Activated CD8-positive, alpha-beta T cell treated with anti-CD3 and anti-CD28 coated beads for 36 hours (primary cell): ENCODE measurements at places on chromosomes 4 and X.

DNA sequence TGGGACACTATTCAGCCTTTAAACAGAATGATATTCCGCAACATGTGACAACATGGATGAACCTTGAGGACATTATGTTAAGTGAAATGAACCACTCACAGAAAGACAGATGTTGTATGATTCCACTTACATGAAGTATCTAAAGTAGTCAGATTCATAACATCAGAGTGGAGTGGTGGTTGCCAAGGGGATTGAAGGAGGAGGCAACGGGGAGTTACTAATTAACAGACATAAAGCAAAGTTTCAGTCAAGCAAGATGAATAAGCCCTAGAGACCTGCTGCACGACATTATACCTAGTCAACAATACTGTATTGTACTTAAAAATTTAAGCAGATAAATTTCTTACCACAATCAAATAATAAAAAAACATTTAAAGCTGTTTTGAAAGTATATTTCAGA is 105.0 kb upstream of the NR0B1 start:
- no peak for DNase-seq

DNA sequence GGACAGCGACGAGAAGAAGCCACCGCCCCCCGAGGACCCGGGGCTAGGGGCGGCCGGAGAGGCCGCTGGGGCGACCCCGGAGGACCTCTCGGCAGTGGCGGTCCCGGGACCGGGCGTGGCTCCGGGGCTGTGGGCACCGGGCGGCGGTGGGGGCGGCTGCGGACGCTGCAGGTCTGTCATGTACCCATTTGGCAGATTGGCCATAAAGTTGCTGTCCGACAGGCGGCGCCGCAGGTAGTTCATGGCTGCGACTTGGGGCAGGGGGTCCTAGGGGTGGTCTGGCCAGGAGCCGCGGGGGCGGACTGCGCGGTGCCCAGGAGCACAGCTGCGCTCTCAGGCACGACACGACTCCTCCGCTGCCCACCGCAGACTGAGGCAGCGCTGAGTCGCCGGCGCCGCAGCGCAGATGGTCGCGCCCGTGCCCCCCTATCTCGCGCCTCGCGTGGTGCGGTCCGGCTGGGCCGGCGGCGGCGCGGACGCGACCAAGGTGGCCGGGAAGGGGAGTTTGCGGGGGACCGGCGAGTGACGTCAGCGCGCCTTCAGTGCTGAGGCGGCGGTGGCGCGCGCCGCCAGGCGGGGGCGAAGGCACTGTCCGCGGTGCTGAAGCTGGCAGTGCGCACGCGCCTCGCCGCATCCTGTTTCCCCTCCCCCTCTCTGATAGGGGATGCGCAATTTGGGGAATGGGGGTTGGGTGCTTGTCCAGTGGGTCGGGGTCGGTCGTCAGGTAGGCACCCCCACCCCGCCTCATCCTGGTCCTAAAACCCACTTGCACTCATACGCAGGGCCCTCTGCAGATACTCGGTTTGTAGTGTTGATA is at the start of gene SYN1:
Gene SYN1, minus strand, starts transcription at position 372 of the 817 bp plus-strand sequence. Its CDS starts 129 bp downstream, at position 243.
- DNase-seq: peak; percentile 82

- DNase-seq: no peak
These were observed 127.8 kb downstream of the TSPAN5 start for GRCh38 chr4:98530572-98530971.

DNA sequence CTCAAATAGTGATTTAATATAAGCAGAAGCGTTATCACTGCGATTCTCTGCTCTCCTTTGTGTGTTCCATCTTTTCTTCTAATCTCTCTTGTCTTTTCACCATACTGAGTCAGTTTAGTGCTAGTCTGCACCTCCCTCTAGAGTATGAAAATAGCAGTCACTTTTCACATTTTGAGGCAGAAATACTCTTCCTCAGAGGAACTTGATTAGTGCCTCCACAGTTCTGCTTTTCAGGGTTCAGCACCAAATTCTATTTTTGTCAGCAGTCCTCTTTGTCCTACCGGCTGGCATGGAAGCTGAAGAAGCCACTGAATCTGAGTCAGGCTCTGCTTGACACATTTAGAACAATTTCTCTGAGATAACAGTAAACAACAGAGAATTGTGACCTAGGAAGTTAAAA is 49.7 kb upstream of the ANKRD17 start:
- DNase-seq: no peak

DNA sequence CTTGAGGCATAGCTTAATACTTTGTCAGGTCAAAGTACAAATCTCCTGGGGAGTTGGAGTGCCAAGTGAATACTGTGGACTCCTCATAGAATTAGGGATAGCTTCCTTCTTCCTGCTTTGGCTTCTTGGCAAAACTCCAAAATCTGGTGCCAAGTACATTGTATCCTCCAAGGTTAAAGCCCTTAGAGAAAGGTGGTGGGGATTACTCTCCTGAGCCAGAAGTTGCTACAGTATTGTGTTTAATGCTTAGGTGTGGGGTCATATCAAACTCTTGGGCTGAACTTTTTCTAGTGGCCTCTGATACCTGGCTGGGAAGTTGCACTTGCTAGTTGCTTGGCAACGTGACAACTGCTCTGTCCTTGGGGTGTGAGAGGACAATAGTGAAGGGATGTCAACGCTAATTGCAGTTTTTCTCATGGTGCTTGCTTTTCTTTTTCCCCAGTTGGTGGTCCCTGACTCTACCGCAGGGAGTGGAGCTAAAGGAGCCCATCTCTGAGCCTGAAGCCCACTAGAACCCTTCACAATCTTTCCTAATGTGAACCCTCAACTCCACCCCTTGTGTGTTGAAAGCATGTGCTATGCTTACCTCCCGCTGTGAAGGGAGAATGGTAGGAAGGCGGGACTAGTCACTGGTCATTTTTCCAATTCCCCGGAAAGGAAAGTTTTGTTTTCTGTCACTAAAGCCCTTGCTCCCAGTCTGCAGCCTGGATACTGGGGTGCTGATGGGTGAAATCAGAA is 35.5 kb downstream of the DLG3 start:
- no peak for DNase-seq

DNA sequence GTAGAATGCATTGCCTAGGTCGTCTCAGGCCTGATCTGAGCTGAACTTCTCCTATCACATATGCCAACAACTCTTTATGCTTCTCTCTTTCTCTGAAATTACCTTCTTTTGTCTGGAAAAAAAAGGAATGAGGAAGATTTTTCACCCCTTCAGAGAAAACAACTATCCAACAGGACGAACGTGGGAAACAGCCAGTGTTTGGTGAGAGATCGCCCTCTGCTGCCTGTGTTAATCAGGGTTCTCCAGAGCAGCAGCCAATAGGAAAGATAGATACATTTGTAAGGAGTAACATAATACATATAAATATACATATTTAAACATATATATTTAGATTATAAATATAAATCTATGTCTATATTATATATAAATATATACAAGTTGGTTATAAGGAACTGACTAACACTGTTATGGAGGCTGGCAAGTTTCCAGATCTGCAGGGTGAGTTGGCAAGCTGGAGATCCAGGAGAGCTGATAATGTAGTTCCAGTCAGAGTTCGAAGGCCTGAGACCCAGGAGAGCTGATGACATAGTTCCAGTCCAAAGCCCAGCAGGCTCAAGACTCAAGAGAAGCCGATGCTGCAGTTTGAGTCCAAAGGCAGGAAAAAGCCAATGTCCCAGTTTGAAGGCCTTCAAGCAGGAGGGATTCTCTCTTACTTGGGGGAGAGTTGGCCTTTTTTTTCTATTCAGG is 13.3 kb downstream of the CETN2 start:
- DNase-seq: peak; percentile 35

- no peak for DNase-seq
These were observed at the start of gene GUCY1A1 for GRCh38 chr4:155666344-155667221. GUCY1A1 (plus strand) TSS chr4:155666848; CDS start chr4:155696868, 30,020 bp downstream.

- DNase-seq: no peak
These were observed 1.5 kb upstream of the PUDP start for GRCh38 chrX:7149411-7149810.

GRCh38 chr4:98068495-98068894 is 74.8 kb downstream of the STPG2 start:
- no peak for DNase-seq

DNA sequence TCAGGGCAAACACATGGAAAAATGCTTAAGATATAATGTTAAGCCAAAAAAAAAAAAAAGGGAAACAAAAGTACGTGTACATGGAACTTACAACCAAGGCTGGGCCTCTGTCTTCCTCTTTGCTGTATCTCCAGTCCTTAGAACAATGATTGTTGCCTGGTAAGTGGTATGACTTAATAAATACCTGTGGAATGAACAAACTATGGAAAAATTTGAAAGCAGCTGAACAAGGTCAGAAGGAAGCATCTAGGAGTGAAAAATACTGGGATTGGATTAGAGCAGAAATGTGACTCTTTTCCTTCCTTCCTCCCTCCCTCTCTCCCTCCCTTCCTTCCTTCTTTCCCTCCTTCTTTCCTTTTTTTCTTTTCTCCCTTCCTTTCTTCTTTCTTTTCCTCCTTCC is 54.2 kb upstream of the SMIM10 start:
- no peak for DNase-seq
